ENCODE measurements at places on chromosomes 3 and 15.

GRCh38 chr3:172814738-172815137 is 64.2 kb downstream of the ECT2 start:
- no peak for DNase-seq

- no peak for DNase-seq
Measured at GRCh38 chr3:128360705-128361271, 105.9 kb downstream of the DNAJB8 start.

DNA sequence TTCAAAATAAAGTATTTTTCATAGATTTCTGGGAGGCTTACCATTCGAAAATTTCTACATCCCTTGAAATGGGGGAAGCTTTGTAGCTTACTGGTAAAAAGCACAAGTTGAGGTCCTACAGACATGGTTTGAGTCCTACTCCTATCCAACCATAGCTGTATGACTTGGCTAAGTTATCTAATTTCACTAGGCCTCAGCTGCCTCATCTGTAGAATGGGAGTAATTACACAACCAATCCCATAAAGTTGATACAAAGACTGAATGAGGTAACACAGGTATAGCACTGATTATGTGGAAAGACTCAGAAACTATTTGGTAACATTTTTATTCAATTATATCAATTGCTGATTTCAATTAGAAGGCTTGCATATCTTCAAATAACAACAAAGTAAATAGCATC is 157.4 kb downstream of the PLD1 start:
- no peak for DNase-seq

GRCh38 chr3:131283862-131284261 is 97.7 kb upstream of the NUDT16 start:
- no peak for DNase-seq

DNA sequence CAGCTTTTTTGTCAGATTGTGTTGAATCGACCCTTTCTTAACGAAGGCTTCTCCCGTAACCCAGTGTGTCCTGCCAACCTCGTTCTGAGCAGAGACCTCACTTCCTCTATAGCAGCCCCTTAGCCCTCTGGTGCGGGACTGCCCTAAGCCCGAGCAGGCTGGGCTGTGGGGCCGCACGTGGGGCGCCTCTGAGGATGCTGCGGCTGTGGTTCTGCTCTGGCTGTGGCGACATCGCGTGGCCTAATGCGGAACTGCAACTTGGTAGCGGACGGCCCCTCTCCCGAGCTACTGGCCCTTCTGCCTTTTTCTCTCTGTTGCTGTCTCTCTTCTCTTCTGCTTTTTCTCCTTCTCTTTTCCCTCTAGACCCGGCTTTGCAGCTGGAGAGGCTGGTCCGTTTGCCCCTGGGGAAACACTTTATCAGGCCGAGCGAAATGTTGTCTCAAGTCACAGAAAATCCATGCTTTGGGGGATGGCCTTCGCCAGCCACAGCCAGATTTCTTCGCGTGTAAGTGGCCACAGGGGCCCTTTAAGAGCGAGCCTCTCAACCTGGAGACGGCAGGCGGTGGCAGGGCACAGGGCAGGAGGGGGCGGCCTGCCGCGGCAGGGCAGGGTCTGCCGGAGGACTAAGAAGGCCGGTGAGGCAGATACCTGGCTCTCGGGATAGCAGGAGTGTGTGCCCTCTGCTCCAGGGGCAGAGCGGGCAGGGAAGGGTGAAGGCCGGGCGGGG is 19.4 kb upstream of the KIF23 start:
- DNase-seq = peak; percentile 72

DNA sequence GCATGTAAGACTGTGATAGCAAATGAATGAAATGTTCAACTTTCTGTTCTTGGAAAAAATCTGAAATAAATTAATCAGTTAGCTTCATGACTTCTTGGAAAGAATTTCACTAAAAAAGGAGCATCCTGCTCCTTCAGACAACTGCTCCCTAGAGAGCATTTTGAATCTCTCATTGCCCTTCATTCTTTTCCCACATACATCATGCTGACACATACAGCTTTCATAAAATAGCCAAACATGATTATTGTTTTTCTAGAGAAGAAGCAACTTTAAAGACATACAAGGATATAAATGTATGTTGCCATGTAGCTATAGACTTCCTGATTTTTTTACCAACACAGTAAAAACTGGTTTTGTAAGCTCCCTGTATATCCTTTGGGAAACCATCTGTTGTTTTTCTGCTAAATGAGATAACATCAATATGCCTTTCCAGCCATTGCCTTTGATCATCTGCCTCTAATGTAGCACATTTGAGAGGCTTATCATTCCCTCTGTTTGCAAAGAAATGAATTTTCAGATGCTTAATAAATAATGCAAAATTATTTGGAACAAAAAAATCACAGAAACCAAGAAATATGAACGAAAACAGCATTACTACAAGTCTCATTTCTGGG is 248.2 kb upstream of the GPR149 start:
- DNase-seq = no peak

DNA sequence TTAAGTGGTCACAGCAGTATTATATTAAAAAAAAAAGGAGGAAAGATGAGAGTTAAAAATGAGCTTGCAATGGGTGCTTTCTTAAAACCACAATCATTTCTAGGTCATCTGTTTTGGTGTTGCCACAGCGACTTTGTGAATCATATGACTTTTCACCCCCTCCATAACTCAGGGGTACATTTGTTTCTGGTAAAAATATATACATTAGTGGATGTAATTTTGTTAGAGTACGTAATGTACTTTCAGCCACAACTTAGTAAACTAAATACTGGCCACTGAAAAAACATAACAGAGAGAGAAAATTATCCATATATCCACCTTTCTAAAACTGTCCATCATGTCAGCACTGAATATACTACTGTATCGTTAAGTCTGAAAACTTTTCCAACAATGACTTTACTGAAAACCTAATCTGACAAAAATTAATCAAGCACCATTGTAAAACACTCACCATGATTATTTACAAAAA is 3.4 kb downstream of the ANKRD28 start:
- peak; percentile 35 for DNase-seq

DNA sequence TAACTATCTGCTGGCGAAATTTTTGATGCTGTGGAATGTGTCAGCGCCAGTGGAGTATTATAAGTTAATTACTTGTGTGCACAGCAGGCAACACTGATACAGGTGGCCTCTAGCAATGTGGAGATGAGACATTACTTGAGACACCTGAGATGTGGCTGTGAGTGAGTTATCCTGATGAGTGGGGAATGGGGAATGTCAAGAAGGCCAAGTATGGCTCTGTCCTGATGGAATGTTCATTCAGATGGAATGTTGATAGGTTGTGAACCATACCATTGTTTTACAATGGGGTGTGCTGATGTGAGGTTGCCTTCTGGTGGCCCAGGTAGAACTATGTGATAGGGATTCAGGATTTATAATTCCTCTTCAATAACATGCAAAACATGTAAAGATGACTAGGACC is 404.8 kb downstream of the PTPRG start:
- peak; percentile 11 for DNase-seq

DNA sequence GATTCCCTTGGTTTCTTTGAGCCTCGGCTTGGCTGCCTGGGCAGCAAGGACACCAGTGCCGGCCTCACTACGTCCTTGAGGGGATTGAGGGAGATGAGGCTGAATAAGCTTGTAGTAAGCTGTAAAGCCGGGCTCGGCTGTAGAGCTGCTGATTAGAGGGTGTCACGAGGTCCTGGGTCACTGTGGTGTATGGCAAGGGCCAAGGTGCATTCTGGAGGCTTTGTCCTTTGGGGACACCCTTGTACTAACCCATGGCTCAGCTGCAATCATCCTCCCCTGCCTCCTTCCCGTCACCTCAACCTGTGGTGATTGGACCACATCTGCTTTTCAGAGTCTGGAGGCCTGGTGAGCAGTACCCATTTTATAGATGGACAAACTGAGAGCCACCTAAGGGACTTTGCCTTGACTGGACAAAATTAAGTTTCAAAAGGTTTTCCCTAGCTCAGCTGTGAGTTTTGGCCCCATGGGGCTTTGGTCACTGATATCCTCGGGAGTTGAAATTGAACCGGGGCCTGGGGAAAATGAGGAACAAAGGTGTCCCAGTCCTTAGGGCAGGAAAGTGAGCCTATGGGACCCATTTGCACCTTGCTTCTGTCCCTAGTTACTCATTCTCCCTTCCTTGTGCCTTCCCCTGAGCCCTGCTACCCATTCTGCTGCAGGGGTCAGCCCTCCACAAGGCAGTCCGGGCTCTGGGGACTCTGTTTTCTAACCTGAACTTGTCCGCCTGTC is 2.4 kb downstream of the SLC6A6 start:
- DNase-seq = no peak

DNA sequence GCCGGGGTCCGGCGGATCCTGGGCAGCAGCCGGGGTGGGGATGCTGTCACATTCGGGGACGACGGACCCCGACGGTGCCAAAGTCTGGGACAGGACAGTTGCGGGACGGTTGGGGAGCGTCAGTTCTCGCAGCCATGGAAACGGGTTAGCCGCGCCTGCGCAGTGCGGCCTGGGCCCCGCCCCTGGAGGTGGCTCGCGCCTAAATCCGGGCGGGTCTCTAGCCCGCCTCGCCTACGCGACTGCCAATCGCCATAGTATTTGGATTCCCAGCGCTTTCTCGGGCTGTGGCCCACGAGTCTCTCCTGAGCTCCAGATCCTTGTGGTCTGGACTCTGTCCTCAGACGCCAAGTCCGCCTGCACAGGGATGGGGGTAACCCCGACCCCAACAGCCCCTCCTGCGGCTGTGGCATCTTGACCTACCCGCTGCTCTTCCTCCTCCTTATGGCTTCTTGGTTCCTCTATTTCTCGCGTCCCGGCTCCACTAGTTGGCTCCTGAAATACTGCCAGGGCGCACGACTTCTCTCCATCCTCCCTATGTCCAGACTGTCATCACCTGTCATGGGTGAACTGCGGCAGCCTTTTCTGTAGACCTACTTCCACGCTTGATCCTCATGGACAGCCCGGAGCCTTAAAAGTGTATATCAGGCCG is at the start of gene ZMYND10:
TSS of gene ZMYND10 (minus strand) at position 147 of the 649 bp plus-strand sequence. CDS start 153 bp downstream, outside the sequence.
- DNase-seq = no peak

- DNase-seq = no peak
Measured at GRCh38 chr3:100719136-100719535, 9.8 kb downstream of the TFG start.

DNA sequence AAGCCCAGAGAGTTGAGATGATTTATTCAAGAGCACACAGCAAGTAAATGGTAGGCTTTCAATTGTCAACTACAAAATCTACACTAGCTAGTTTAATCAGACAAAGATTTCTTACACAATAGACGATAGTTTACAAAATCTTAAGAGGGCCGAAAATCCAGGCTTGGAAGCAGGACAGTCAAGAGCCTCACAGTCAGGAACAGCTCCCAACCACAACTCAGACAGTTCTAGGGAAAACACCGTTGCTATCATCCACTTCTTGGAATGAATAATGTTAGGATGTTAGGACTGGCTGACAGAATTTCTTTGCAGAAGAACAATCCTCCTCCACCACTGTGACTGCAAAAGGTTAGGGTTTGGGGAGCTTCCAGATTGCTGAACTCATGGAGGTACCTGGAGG is 290.8 kb upstream of the ZPLD1 start:
- DNase-seq = no peak

DNA sequence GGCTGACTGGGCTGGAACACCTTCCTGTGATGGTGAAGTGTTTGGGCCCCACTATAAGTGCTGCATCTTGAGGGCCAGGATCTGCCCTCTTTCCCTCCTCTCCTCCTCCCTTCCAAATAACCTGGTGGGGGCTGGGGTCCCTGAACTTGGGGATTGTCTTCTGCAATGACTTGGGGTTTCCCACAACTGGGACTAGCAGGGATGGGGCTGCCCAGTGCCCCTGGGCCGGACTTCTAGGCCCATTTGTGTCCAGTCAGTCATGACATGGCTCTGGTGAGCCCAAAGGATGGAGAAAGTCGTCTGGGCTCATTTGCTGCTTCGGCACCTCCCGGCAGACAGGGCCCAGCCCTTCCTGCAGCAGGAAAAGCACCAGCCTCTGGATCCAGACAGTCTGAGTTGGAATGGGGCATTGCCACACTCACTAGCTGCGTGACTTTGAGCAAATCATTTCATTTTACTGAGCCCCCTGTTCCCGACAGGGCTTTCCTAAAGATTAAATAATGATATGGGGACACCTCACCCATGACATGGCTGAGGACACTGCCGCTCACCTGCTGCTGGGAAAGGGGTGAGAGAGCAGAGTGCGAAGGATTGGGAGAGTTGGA is 113.2 kb downstream of the DNAJB8 start:
- no peak for DNase-seq

- DNase-seq = peak; percentile 77
Measured at GRCh38 chr3:16871915-16872842, 12.6 kb upstream of the PLCL2 start.

DNA sequence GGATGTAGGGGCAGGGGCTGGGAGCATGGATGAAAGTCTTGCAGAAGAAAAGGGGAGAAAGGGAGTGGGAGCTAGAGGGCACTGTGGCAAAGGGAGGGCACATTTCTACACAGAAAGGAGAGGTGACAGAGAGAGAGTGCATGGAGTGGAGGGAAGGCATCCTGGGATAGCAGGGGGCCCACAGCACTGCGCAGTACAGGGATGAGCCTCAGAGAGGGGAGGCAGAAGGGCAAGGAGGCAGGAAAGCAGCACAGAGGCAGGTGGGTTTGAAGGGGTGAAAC is 5.4 kb downstream of the STOML1 start:
- no peak for DNase-seq

DNA sequence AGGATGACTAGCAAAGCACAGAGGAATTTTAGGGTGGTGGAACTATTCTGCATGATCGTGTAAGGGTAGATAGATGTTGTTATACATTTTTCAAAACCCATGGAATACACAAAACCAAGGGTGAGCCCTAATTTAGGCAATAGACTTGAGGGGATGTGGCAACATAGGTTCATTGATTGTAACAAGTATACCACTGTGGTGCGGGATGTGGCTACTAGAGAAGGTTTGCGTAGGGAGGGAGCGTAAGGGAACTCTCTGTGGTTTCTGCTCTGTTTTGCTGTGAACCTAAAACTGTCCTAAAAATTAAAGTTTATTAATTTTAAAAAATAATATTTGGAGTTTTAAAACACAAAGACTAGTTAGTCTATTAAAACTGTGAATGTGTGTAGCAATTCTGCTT is 202.8 kb downstream of the PLCL2 start:
- no peak for DNase-seq

DNA sequence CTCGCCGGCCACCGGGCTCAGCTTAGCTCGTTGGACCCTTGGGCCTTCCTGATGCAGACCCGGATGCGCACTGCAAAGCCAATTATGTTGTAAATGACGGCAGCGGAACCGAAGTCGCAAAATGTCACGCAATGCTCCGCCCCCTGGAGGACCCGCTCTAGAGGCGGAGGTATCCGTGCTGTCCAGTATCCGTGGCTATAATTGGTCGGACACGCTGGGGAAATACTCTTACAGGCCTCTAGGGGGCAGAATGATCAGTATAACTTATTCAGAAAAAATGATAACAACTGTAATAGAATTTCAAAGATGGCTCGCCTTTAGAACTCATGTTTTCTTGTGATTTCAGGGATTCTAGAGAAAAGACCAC is at the start of gene PRR23B:
TSS of gene PRR23B (minus strand) at position 59 of the 367 bp plus-strand sequence. CDS start 265 bp downstream, outside the sequence.
- no peak for DNase-seq

- DNase-seq = peak; percentile 99
Measured at GRCh38 chr3:150469031-150469930, 61.2 kb downstream of the TSC22D2 start.

- peak; percentile 82 for DNase-seq
Measured at GRCh38 chr3:142088522-142088921, 60.8 kb downstream of the TFDP2 start.
